ENCODE measurements at places on chromosomes 16 and 17. TPM values are rescaled to one million over a fixed set of nuclear protein-coding genes. Genes with fewer than 3 reads are reported as not detected.

The ACSM5 gene
- 4.5 TPM for total RNA-seq

The HOXB2 gene
- total RNA-seq: 11.0 TPM

The CEP295NL gene
- total RNA-seq: 4.2 TPM

The AURKB gene
- total RNA-seq: 1.4 TPM

The TBC1D3H gene
- not detected for total RNA-seq

The CTDNEP1 gene
- total RNA-seq: 141 TPM

The TMEM235 gene
- not detected for total RNA-seq

The POLR3K gene
- total RNA-seq: 12.0 TPM

The KRT33A gene
- total RNA-seq: not detected

The PSMC3IP gene
- 4.2 TPM for total RNA-seq

The GALR2 gene
- not detected for total RNA-seq

The LDHD gene
- total RNA-seq: 10.7 TPM

The DNAAF8 gene
- total RNA-seq: 0.58 TPM

The CPPED1 gene
- total RNA-seq: 20.1 TPM

The TBCD gene
- total RNA-seq: 84.5 TPM

The JPH3 gene
- total RNA-seq: 0.29 TPM
